ENCODE measurements at places on chromosomes 4 and X.
A peak's percentile ranks its signal among the peaks of the same experiment; 100 is the strongest.

DNA sequence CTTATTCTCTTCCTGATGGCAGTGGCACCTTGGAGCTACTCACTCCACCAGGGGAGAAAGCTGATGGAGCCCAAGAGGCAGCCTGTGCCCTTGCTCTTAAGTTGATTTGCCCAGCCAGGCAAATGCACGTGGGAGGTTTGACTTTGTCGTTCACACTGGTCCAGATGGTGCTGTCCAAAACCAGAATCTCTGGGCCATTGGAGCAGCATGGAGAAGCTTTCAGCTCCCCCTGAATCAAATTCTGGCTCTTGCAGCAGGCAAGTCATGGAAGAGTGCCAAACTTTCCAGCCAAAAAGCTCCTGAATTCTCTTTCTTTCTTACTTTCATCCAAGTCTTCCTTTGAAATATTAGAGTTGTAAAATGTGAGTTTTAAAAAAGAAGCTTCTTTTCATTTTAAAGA is 970.4 kb downstream of the RPA4 start:
- DNase-seq, result no peak

DNA sequence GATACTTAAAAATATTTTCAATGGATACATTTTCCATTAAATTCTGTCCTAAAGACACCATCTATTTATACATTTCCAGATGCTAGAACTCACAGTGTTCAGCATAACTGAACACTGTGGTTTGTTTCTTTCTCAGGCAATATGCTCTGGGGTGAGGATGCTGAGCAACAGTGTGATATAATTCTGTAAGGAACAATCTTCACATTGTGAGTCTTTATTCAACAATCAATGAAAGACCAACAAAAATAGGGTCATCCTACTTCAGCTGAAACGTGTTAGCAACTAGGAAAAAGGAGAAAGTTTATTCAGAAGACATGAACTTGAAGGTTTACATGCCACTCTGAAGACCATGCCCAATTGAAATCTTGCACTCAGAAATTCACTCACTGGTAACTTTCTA is 284.8 kb downstream of the UNC5C start:
- DNase-seq, result no peak

DNA sequence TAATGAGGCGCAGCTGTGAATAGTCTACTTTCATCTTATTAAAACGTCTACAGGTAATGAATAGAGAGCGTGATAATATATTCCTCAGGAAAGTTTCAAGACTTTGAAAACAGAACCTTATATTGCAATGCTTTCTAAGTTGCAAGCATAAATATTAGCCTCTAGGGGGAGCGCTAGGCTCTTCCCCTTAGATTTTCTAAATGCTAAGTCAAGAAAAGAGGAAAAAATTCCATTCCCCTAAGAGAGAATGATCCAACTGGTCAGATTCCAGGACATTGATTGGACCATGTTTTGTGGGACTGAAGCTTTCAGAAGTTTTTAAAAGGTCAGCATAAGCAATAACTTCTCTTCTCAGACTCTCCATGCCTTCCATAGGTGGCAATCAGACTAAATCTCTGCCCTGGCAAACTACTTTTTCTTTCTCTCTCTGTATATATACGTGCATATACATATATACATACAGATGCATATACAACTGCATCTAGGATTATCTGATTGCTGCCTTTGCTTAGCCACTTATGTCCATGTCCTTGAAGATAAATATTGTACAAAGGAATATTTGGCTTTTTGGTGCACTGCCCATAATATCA is 492.9 kb downstream of the INPP4B start:
- DNase-seq, result peak; percentile 27

- no peak for DNase-seq
Observed at GRCh38 chr4:107492566-107492965, 227.5 kb downstream of the PAPSS1 start.

DNA sequence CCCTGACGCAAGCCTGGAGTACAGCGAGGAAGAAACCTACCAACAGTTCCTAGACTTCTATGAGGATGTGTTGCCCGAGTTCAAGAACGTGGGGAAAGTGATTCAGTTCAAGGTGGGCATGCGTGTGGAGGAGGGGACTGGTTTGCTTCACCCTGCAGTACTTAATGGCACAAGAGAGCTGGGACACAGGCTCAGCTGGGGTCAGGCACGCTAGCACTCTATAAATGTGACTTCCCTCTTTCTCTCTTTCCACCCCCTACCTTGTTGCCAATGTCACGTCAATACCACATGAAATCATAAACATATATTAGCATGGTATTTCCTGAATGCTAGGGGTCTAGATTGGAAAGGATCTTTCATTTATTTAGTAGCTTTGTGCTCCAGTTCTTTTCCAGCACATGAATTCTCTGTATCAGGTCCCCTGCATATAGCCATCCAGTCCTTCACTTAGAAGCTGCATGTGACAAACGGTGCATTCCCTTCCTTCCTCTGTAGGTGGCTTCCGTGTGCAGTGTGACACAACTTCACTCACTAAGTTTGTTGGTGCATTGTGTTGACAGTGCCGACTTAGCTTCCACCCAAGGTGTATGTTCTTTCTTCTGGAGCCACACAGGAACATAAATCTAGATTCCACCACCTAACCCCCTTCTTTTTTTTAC is 25.6 kb downstream of the ZRSR2 start:
- DNase-seq, result no peak

DNA sequence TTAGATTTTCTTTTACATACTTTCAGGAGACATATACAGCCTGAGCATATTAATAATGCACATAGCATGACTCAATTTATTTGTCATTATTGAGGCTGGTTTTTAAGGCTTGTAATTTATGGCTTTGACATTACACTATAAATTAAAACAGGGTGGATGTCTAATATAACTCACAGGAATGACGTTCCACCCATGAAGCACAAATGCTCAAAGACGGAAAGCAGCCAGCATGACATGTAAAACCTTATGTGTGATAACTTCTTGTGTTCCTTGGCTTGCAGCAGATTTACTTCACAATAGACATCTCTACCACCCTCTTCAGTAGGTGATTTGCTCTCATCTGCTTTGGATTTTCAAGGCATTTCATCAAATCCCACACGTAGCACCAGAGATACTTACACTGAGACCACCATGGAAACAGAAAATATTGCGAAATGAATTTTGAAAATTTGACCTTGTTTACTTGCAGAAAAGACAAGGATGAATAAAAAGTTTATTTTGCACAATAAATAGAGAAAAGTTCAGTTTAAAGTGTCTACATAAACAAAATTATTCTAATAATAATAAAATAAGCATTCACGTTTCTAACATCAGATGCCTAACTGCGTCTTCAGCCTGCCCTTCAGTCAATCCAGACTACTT is 64.7 kb upstream of the BTC start:
- DNase-seq, result no peak

GRCh38 chr4:24266951-24267722 is 317.2 kb downstream of the DHX15 start:
- DNase-seq, result peak; percentile 42

GRCh38 chr4:140952717-140953116 is 180.6 kb downstream of the RNF150 start:
- no peak for DNase-seq

GRCh38 chr4:145154573-145154972 is 25.8 kb downstream of the OTUD4 start:
- DNase-seq, result no peak

DNA sequence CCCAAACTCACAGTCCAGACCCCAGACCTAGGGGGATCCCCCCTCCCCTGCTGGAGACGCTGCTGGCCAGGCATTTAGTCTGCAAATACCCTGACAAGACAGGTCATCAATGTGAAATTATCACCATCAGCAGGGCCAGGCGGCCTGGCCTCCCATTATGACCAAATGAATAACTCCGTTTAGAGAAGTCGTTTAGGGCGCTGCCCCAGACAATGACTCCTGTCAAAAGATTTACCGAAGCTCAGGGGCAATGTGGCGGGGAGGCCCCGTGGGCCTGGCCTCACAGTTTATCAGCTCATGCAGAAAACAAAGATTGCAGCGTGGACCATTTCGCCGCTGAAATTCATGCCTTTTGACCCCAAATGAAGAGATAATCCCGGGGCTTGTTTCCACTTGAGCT is 76.5 kb downstream of the HMX1 start:
- DNase-seq, result no peak

- DNase-seq, result no peak
Observed at GRCh38 chrX:32118832-32119231, 1047.0 kb upstream of the FTHL17 start.

DNA sequence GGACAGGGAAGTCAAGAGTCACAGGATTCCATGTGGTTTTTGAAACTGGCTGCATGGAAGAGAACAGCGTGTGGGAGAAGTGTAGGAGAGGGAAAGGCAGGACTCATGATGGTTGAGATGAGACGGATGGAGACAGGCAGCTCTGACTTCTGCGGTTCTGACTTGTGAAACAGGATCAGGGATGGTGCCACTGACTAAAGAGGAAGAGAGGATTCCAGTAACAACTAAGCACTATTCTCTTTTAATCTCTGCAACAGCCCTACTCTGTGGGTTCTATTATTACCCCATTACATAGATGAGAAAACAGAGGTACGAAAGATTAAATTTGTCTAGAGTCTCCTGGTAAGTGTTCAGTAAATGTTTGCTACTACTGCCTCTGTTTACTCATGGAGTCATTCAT is 156.3 kb downstream of the CBR4 start:
- DNase-seq, result no peak

- DNase-seq, result no peak
Observed at GRCh38 chrX:139304471-139304870, 226.1 kb upstream of the F9 start.

DNA sequence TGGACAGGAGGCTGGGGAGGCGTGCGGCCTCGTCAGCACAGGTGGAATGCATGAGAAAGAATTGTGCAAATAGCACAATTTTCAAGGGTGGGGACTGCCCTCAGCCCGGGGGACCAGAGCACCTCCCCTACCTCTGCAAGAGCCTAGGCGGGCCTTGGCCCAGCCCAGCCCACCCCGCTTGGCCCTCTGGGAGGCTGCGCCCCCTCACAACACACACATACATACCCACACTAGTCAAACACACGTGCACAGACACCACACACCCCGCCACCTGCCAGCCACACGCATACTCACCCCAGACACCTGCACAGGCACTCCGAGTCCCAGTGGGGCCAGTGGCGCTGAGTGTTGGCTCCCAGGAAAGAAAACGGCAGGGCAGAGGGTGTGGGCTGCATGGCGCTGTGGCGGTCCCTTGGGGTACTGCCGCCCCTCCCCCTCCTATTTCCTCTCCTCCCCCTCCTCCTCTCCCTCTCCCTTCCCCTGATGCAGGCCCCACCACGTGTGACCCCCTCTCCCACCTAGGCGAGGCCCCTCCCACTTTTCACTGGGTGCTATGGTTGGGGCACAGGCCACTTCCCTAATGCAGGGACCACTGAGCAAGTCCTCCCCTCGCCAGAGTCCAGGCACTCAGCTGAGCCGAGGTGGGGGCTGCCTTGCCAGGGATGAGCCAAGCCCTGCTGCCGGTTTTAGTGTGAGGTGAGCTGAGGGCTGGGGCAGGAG is 84.5 kb downstream of the FAM53A start:
- DNase-seq, result no peak

DNA sequence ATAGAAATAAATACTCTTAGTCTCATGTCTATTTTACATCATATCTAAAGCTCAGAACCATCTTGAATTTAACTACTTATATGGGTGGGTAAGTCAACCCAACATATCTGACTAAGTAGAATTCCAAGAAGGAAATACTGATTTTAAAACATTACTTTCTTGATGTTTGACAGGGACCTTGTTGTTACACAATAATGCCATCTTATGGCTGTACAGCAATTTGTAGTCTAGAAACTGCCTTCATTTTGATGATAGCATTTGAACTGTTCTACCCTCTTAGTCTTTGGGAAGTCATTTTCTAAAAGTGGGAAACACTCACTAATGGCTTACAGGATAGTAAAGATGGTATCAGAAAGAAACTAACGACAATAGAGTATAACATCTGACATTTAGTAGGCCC is 929.5 kb downstream of the DMD start:
- no peak for DNase-seq

DNA sequence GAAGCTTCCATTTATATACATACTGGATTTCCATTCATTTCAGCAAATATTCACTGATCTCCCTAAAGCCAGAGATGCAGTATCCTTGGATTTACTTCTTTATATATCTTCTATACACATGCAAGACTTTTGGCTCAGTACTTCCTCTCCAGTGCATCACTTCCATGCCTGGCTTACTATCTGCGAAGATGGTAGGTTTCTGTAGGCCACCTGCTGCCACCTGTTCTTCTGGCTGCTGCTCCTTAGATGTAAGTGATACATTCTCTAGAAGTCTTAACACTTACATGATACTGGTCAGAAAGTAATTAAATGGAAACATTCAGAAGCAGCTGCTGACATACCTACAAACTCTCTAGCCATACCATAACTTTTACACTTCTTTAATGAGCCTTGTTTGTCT is 48.9 kb downstream of the TBC1D9 start:
- no peak for DNase-seq

- peak; percentile 63 for DNase-seq
Observed at GRCh38 chrX:20514358-20514757, 247.6 kb upstream of the RPS6KA3 start.

- no peak for DNase-seq
Observed at GRCh38 chrX:68922013-68922412, 93.2 kb downstream of the EFNB1 start.

- DNase-seq, result no peak
Observed at GRCh38 chrX:24005028-24005427, 22.0 kb downstream of the KLHL15 start.

GRCh38 chrX:1213971-1214370 is 1.5 kb upstream of the CRLF2 start:
- DNase-seq, result no peak

- DNase-seq, result no peak
Observed at GRCh38 chr4:5839751-5840674, 52.9 kb downstream of the CRMP1 start.

DNA sequence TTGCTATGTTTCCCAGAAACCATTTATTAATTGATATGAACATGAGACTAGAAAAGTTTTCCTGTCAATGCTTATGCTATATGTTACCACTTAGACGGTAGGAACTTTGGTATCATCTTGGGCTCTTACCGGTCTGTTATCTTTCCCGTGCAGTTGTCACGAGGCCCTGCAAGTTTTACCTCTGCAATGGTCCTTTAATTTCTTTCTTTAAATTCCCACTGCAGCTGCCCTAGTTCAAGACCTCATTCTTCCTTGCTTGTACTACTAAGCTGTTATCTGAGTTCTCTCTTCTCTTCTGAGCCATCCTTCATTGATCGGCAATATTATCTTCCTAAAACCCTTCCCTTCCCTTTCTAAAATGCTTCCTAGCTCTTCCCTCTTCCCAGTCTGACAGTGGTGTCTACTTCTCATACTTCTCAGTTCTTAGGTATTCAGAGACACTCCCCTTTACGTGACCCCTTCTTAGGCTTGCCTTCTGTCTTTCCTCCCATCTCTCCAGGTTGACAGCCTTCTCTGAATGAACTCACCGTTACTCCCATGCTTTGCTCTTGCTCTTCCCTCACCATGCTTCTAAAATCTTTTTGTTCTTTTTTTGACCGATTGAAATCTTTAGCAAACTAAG is 27.5 kb downstream of the MAGEA1 start:
- DNase-seq, result no peak

DNA sequence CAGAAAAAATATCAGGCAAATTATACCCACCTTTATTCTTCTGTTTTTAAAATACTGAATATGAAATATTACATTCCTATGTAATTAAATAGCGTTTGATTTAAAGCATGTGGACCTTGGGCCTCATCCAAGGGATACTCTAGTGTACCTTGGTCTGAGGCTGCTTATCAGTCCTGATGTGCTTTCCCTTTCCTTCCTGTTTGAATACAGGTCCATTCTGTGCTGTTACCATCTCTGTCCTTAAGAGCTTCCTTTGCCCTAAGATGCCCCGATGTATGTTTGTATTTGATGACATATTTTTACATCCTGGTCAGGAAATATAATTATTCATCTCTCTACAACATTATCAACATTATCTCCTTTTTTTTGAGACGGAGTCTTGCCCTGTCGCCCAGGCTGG is 24.1 kb downstream of the FAT4 start:
- no peak for DNase-seq

- DNase-seq, result peak; percentile 99
Observed at GRCh38 chr4:24924309-24924781, 11.5 kb upstream of the CCDC149 start.

Measured in epithelial cell of proximal tubule (primary cell).